ENCODE measurements at places on chromosomes 1 and 21.

DNA sequence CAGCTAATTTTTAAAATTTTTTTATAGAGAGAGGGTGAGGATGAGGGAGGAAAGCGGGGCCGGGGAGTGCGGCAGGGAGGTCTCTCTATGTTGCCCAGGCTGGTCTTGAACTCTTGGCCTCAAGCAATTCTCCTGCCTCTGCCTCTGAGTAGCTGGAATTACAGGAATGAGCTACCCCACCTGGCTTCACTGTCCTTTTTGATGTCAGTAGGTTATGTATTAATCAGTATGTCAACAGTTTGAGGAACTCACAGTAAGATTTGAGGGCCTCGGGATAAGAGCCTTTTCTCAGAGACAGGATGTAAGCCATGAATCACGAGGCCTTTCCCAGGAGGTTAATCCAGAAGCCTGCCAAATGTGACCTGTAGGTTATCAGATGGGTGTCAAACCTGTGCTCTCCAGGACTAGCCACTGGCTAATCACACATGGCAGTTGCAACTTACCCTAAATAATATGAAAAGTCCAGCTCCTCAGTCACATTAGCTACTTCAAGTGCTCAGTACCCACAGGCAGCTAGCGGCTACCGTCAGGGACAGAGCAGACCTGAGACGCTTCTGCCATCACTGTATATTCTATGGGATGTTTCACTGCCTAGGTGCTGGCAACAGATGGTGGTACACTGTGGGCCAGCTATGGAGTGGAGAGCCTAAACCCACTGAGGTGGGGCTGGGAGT, 33.1 kb downstream of the TRIM67 start:
- DNase-seq: no peak

DNA sequence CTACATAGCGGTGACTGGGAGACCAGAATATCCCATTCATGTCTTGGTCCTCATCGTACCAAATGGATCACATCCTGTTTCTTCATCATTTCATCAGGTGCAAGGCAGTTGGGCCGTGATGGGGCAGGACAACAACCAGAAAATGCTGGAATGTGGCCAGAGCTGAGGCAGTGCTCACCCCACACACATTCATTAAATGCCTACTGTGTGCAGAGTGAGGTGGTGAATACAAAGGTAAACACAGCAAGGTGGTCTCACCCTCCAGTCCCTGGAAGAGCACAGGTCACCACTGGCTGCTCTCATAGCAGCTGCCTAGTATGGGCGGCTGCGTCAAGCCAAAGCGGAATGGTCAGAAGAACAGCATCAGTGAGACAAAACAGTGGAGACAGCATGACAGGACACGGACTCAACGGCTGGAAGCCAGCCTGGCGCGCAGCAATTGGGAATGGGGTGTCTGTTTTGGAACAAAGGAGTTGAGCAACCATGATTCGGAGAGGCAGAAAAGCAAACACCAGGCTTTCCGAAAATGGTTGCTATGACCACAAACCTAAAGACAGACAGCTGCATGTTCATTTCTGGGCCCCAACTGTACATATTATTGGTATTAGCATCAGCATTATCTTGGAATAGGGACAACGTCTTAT, 5.6 kb upstream of the ADAMTSL4 start:
- no peak for DNase-seq

- DNase-seq: no peak
Measured at GRCh38 chr1:226784081-226785049, 45.3 kb upstream of the ITPKB start.

DNA sequence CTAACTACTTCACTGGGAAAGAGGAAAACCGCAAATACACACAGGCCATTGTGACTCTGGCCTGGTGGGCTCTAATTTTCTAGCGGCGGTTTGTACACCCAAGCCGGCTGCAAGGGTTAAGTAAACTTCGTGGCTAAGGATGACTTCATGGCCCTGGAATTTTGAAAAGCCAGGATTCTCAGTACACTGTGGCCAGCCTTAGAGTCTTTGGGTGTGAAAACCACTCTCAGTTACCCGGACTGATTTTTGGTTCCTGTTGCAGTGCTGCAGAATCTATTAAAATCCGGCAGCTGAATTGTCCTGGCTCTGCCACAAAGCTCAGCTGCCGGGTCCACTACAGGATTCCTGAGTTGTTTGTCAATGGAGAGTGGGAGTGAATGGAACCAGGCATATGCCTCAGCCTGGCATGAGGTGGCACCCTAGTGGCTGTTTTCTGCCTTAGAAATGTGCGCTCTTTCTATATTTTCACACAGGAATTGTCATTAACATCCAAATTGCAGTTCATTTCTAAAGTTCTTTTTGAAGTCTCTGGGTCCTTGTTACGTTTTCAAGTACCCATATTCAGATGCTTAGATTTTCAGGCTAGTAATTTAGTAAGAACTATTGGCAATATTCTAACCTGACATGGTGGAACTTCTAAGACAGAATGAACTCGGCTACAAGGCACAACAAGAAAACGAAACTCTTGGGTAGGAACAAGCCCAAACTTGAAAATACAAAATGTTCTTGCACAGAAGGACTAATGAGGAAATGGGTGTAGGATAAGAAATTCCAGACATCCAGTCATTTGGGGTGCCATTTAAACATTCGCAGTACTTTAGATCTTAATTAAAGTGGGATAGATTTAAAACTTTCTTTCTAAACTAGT, 255.9 kb downstream of the NFIA start:
- DNase-seq: no peak

DNA sequence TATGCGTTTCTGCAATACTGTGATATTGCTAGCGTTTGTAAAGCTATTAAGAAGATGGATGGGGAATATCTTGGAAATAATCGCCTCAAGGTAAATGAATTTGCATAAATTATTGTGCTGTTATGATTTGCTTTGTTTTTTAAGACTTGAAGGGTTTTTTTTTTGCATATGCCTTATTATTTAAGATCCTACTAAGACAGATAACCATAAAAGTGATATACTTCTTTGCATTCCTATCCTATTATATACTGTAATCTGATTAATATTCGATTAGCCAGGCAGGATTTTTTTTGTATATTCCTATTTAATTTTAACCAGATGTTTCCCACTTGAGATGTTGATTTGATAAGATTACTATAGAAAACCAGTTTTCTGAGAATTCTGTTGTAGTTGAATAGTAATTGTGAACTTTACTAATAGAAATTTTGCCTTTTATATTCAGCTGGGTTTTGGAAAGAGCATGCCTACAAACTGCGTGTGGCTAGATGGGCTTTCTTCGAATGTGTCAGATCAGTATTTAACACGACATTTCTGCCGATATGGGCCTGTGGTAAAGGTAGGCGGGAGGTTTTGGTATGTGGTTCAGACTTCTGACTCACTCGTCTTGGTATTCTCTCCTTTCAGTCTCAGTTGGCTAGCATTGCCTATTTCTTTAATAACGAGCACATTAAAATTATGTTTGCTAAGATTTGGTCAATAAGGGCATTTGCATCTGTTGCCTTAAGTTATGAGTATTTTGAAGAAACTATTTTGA, 56.8 kb downstream of the ZBTB17 start:
- peak; percentile 44 for DNase-seq

DNA sequence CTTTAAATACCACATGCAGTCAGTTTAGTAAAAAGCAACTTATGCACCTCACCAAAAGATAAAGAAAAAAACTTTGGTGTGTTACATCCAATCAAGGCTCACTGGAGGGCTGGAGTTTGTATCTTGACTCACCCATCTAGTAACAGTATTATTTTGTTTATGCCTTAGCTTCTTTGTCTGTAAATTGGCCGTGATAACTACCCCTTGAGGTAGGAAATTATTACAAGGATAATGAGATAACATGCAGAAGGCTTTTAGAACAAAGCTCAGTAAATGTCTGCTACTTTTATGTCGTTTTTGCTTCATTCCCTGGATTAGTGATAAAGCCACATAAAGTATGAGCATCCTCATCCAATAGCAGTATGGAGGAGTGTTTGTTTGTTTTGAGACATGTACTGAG, 94.8 kb downstream of the ATP5PO start:
- DNase-seq: no peak
